Stimulated activated CD4-positive, alpha-beta T cell treated with anti-CD3 and anti-CD28 coated beads, TNF-alpha, amount 100 ng/mL, for 1 hour (primary cell): ENCODE measurements at places on chromosomes 6 and 20.

DNA sequence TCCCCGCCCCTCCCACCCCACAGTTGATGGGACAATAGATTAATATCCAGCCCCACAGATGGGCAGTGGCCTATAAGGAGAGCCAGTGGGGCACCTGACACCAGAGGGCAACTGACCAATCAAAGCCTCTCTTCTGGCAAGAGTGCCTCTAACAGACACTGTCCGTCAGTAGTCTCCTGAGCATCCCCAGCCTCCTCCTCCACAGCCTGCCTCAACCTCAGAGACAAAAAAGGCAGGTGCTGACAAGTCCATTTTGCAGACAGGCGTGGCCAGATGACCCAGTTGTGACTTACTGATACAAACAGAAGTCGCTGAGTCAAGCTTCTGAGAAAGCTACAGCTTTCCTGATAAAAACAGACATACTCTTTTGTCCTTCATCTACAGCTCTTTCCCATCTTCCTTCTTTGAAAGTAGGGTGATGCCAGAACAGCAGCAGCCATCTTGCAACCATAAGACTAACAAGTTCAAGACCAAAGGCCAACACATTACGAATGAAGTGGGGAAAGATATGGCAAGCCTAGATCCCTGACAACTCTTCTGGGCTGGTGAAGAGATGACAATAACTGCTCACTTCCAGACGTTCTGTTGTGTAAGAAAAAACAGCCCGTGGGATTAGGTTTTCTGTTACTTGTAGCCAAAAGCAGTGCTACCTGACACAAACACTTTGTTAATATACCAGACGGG, 12.3 kb downstream of the PPIL1 start:
- no peak for DNase-seq

- DNase-seq = no peak
Observed at GRCh38 chr6:87788141-87788540, 86.1 kb upstream of the AKIRIN2 start.

- DNase-seq = no peak
Observed at GRCh38 chr20:51286758-51287157, 255.8 kb downstream of the NFATC2 start.

- no peak for DNase-seq
Observed at GRCh38 chr6:69378326-69378725, 418.5 kb downstream of the LMBRD1 start.

GRCh38 chr20:22532598-22532997, 51.8 kb downstream of the FOXA2 start:
- DNase-seq = no peak

- DNase-seq = no peak
Observed at GRCh38 chr20:24531631-24532419, 62.4 kb downstream of the SYNDIG1 start.

- DNase-seq = no peak
Observed at GRCh38 chr6:97677626-97678025, 394.6 kb upstream of the MMS22L start.

DNA sequence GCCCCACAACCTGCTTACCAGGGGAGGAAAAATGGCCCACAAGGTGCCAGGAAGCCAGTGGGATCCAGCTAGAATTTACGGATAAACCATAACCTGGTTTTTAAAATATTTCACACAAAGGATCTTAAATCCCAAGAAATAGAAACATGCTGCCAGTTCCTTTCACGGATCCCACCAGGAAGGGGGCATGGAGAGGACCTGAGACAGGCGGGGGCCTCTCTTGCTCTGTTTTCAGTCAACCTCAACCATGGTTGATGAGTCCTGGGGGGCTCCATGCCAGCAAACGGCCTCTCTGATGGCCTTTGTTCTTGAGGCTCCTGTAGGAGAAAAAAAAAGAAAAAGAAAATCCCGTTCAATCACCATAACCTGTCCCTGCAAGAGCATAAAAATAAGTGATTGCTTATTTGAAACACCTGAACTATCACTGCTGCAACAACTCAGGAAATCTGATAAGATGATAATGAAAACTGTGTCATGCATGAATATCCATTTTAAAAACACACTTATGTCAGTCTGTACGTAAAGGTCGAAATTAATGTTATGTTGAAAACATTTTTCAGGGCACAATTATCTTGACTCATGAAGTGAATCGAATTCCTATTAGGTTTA, 125.8 kb upstream of the CST7 start:
- no peak for DNase-seq

DNA sequence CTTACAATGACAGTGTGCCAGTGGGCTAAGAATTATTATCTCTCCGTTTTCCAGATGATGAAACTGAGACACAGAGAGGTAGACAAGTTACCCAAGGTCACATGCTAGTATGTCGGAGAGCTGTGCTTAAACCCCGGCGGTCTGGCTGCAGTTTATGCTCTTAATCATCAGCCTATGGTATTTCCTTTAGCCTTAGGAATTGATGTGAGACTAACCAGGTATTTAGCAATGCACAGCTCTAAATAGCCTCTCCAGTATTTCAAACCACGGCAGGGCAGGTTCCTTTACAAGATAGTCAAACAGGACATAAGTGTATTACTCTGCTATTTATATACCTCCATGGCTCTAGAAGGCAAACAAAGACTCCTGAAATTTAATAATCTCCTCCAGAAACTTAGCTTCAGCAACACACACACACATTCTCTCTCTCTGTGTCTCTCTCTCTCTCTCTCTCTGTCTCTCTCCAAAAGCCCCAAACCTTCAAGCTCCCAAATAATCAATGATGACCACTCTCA, 142.0 kb upstream of the ZNF217 start:
- DNase-seq = no peak

- no peak for DNase-seq
Observed at GRCh38 chr20:51003753-51004152, 19.2 kb downstream of the KCNG1 start.

- DNase-seq = no peak
Observed at GRCh38 chr6:142953373-142954273, 8.6 kb upstream of the HIVEP2 start.
